H7 (cell line): ENCODE measurements at places on chromosomes 1 and 21. TPM values are rescaled to one million over a fixed set of nuclear protein-coding genes. Genes with fewer than 3 reads are reported as not detected.

The PTTG1IP gene
- 117 and 134 TPM in 2 replicates for total RNA-seq

The KRTAP19-3 gene
- not detected in 2 replicates for total RNA-seq

The ARTN gene
- 9.7 and 11.3 TPM in 2 replicates for total RNA-seq

The S100A12 gene
- not detected in 2 replicates for total RNA-seq

The OR2L5 gene
- not detected in 2 replicates for total RNA-seq

The HAO2 gene
- total RNA-seq = 0.38 and 1.2 TPM in 2 replicates

The LYPLAL1 gene
- total RNA-seq = 20.6 and 25.3 TPM in 2 replicates

GRCh38 chr1:29620631-29621030 lies 384.3 kb downstream of the PTPRU start:
- DNase-seq = no peak

DNA sequence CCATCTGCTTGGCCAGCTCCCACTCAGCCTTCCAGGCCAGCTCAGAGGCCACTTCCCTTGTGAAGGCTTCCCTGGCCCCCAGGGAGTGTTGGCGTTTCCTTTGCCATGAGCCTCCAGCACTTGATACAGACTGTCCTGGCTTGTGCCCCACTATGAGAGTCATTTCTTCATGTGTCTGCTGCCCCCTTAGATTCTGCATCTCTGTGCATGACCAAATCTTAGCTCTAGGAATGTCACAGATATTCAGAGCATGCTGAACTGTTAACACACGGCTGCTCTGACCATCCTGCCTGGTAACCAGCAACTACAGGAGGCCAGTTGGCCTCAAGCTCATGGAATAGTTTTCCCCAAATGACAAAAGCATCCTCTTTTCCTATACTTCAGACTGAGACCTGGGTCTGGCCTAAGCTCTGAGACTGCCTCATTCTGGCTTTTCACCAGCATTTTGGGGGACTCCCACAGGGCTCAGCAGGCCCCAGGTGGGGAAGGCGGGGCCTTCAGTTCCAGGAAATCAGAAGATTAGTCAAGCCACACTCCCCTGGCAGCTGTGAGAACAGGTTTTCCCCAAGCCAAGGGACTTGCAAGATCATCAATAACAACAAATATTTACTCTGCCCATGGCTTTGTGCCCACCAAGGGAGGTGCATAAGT lies 182.6 kb upstream of the EDN2 start:
- DNase-seq = peak; percentile 66

GRCh38 chr1:189805735-189806134 lies 671.9 kb downstream of the BRINP3 start:
- DNase-seq = no peak

DNA sequence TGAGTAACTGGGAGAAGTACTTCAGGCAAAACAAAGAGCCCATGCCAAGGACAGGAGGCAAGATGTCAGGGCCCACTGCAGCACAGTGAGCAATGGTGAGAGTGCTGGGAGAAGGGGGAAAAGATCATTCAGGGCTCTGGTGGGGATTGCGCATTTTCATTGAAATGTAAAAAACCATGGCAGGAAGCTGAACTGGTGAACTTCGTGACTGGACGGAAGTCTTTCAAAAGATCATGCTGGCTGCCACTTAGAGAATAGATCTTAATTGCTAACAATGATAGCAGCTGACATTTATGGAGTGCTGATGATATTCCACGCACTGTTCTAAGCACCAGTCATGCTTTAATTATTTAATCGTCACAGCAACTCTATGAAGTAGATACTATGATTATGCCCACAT lies 107.0 kb downstream of the TGFBR3 start:
- DNase-seq = peak; percentile 43

GRCh38 chr1:240169188-240169587 lies 77.5 kb downstream of the FMN2 start:
- DNase-seq = no peak

DNA sequence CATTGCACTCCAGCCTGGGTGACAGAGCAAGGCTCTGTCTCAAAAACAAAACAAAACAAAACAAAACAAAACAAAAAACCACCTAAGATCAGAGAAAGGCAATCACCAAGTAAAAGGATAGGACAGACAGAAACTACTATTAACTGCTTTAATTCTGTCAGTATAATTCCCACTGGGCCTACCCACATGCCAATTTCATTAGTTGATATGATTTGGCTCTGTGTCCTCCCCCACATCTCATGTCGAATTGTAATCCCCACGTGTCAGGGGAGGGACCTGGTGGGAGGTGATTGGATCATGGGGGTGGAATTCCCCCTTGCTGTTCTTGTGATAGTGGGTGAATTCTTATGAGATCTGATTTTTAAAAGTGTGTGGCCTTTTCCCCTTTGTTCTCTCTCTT lies 27.2 kb upstream of the CAPZB start:
- no peak for DNase-seq

GRCh38 chr1:20400341-20401177 lies 85.5 kb downstream of the CAMK2N1 start:
- DNase-seq = peak; percentile 40

GRCh38 chr1:151613282-151613780 lies 1.5 kb downstream of the SNX27 start:
- DNase-seq = peak; percentile 33

DNA sequence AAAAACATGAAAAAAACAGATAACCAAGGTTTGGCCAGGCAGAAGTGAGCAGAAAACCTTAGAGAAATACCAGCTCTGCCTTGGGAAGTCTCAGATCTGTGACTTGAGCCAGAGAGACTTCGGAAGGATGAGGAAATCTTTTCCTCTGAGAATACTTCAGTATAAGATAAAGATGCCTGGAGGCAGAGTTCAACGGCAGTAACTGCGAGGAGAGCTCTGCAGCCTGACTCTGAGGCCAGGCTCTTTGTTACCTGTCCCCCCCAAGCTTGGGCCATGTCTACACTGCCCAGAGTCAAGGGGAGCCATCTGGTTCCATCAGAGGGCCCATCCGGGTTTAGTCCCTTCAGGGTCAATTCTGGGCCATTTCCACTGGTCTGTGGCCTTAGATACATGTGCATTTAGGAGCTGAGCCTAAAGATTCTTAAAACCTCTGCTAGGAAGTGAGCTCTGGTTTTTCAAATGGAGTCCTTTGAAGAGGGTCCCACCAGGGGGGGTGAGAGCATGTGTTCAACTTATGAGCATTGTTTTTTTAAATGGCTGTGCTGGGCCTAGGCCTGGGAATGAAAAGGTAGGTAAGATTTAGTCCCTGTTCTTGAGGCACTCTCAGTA lies 8.7 kb downstream of the KIRREL1 start:
- DNase-seq = peak; percentile 50

DNA sequence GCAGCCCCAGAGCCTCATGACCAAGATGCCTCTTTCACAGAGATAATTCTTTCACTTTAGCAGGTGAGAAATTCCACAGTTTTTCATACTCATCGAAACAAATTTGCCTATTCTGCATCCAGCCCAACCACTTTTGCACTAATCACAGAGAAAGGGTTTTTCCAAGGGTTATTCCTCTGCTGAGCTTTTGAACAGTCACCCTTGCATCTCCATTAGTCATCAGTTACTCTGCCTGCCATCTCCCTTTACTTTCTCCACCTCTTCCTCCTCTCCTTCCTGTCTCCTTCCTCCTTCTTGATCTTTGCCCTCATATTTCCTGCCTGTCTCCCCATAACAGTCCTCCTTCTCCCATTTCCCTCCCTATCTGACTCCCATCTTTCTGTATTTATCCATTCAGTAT lies 43.9 kb downstream of the FH start:
- DNase-seq = no peak

DNA sequence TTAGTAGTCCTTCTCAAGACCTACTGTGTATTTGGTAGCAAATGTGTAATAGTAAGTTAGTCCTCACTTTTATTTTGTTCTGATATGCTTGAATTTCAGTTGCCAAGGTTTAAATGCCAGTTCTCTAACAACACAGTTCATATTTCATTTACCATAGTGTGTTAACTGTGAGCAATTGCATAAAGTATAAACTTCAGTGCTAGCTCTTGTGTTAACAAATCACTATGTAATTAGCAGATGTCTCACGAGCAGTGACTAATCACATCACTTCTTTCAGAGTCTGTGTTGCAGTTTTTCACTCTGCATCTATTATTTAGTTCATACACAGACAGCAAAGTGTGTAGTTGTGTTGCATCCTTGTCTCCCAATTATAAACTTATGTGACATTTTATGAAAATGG lies 47.8 kb downstream of the ZMYM4 start:
- DNase-seq = no peak

- DNase-seq = no peak
These were observed 57.2 kb downstream of the DNAI4 start for GRCh38 chr1:66867501-66867900.

GRCh38 chr1:25580927-25581326 lies 35.7 kb upstream of the MAN1C1 start:
- DNase-seq = peak; percentile 80

DNA sequence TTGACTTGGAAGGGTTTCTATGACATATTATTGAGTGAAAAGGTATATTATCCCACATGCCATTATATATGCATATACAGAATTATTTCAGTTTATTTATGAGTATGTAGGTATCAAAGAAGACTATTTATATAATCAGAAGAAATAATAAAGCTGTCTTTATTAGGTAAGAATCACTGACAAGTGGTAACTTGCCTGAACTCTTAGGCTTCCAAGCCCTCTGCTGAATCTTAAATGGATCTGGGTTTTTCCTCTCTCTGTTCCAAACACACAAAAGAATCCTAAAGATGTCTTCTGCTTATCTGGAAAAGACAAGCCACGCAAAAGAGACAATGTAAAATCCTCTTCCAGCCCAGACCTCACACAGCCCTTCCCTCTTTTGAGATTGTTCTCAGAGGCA lies 14.9 kb upstream of the SEC16B start:
- no peak for DNase-seq

- DNase-seq = no peak
These were observed 390.2 kb downstream of the GPATCH2 start for GRCh38 chr1:217240656-217241055.

DNA sequence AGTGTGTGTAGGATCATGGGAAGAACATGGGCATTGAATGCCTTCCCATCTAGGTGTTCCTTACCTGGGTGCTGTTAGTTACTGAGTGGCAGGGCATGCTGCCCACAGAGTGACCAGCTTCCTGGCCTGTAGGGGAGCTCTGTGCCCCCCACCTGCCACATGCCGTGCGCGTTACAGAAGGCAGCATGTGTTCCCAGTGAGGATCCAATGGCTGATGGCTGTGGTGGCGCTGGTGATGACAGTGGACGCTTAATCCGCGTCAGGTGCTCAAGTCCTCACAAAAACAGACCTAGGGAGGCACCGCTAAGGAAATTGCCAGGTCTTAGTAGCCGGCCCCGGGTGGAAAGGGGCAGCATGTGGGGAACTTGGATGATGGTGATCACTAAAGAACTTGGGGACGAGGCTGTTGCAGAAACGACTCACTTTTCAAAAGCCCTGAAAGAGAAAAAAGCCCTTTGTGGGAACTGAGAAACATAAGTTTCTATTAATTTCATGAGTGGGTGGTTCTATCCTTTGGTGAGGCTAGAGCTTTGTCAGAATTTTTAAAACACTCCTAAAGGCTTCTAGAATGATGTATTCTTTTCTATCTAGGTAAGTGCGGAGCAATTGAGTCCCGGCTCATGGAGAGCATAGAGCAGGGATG lies 93.2 kb downstream of the PRDM2 start:
- no peak for DNase-seq

DNA sequence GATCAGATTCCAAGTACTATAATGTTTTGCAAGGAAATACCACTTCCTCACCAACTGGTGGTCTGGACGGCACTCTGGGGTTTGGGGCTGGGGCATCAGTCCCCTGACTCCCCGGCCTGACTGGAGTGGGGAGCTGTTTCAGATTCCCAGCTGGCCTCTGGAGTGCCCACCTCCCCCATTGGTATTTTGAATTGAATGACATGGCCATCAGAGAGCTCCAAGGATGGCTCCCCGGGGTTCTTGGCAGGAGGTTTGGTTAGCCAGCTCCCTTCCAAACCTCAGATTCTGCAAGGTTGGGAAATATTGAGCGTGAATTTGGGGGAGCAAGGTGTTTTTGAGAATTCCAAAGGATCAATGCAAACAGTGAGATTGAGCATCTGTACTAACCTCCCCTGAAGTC lies 2.2 kb upstream of the INAVA start:
- DNase-seq = no peak

DNA sequence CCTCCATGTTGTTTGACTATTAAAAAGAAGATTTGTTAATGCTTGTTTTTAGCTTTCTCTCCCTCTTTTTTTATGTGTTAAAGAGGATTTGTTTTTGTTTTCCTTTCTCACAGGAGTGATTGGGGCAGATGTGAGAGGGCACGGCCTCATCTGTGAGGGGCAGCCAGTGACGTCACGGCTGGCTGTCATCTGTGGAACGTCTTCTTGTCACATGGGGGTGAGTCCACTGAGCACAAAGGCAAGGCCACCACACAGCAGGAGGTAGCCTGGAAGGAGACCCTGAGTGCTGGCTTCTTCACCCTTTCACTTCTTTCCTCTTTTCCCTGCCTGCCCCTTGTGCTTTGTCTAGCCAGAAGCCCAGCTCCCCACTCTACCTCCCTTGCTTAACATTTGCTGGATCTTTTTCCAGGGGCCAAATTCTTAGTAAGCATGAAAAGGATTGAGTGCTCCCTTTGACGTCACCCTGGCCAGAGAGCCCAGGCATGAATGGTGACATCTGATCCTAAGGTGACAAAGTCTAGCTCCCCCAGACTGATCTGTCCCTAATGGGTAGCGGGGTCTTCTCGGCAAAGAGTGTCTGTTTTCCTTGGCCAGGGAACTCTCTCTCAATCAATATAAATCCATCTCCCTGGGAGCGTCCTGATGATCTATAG lies 257.2 kb downstream of the FGGY start:
- DNase-seq = no peak

- no peak for DNase-seq
These were observed 31.4 kb upstream of the MYOC start for GRCh38 chr1:171683870-171684269.

DNA sequence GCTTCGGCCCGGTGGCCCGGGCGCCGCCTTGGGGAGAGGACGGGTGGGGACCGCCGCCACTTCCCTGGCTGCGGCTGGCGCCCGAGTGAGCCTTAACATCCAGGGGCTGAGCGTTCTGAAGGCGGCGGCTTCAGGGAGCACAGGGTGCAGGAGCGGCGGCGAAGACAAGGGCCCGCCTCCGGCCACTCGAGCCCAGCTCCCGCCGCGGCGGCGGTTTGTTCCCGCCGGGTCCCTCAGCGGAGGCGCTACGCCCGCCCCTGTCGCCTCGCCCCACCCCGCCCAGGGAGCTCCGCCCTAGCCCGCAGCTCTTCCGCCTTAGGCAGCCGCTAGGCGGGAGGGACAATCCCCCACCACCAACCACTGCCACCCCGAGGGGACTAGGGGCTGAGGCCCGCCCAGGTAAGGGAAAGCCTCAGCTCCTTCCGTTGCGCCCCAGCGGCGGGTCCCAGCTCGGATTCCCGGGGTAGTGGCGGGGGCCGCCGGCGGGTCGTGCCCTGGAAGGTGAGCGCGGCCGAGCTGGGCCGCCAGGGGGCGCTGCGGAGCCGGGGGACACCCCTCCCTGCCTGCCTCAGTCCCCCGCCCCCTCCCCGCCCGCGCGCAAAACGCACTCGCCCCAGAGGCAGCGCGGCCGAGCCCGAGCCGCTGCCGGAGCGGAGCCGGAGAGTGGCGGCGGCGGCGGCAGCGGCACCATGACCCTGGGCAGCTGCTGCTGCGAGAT lies at the start of gene FOXD2:
FOXD2 (plus strand) TSS at position 598 of the 718 bp plus-strand sequence; CDS start at position 690, 92 bp downstream.
- DNase-seq = peak; percentile 99
